Esophagus squamous epithelium (tissue), 5 donors: ENCODE measurements at places on chromosomes 16 and 17.

DNA sequence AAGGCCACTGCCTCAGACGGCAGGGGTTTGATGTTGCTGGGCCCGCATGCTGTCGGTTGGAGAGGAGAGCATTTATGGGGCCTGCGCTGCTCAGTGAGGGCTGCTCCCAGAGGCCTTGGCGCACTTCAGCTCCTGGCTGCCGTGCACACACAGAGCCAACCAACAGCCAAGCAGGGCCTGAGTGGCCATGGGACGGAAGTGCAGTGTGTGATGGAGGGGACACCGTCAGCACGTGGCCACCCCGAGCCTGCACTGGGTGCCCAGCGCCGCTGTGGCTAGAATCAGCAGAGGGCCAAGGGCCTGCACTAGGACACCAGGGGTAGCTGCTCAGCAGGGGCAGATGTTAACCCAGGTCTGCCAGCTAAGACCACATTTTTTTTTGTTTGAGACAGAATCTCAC is 21.8 kb downstream of the KLHL36 start:
- peaks cover 36% of the 10 kb centered on the region for H3K36me3 ChIP-seq
- no peaks in the 10 kb centered on the region for H3K4me1 ChIP-seq
- no peak for DNase-seq
- H3K27ac ChIP-seq, result no peak overlapping the region
- H3K4me3 ChIP-seq, result no peak overlapping the region
- H3K27me3 ChIP-seq, result no peaks in the 10 kb centered on the region

GRCh38 chr17:68943123-68943811 is 11.9 kb downstream of the ABCA8 start:
- H3K27ac ChIP-seq, result no peak overlapping the region
- no peaks in the 10 kb centered on the region for H3K27me3 ChIP-seq
- no peak for DNase-seq
- H3K4me3 ChIP-seq, result no peak overlapping the region
- no peaks in the 10 kb centered on the region for H3K4me1 ChIP-seq

- H3K27ac ChIP-seq, result peak overlapping the region; percentile 80
- no peaks in the 10 kb centered on the region for H3K36me3 ChIP-seq
- DNase-seq, result no peak
- no peak overlapping the region for H3K4me3 ChIP-seq
- H3K27me3 ChIP-seq, result no peaks in the 10 kb centered on the region
These were observed 45.6 kb upstream of the LCMT1 start for GRCh38 chr16:25065899-25066298.

GRCh38 chr17:67557921-67558320 is 159.8 kb upstream of the NOL11 start:
- no peaks in the 10 kb centered on the region for H3K36me3 ChIP-seq
- no peaks in the 10 kb centered on the region for H3K27me3 ChIP-seq
- no peak overlapping the region for H3K4me3 ChIP-seq
- H3K27ac ChIP-seq, result no peak overlapping the region
- peaks cover 6% of the 10 kb centered on the region for H3K4me1 ChIP-seq

DNA sequence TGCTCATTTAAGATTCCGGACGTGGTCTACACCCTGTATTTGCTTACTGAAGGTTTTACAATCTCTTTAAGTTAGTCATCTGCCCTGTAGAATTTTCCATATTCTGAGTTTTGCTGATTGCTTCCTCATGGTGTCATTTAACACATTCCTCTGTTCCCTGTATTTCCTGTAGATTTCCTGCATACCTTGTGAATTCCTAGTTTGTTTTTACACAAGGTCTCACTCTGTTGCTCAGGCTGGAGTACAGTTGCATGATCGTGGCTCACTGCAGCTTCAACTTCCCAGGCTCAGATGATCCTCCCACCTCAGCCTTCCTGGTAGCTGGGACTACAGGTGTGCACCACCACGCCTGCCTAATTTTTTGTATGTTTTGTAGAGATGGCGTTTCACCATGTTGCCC is 66.8 kb downstream of the CMIP start:
- no peaks in the 10 kb centered on the region for H3K36me3 ChIP-seq
- DNase-seq, result no peak

DNA sequence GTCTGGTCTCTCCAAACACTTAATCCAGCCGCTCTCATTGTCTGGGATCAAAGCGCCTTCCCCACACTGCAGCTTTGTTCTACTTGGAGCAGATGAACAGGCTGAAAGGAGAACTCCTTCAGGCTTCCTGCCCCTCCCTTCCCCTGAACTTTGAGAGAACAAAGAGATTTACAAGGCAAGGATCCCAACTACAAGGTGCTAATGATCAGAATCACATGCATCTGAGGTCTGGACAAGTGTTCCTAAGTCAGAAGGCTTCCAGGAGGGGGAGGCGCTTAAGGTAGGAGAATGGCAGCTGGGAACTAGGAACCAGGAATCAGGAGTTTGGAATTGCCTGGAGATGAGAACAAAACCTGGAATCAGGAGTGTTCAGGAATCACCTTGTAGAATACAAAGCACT is 606.3 kb upstream of the CDH11 start:
- no peaks in the 10 kb centered on the region for H3K27me3 ChIP-seq
- no peak overlapping the region for H3K4me3 ChIP-seq
- no peaks in the 10 kb centered on the region for H3K4me1 ChIP-seq
- H3K27ac ChIP-seq, result no peak overlapping the region
- no peaks in the 10 kb centered on the region for H3K36me3 ChIP-seq
- no peak for DNase-seq

DNA sequence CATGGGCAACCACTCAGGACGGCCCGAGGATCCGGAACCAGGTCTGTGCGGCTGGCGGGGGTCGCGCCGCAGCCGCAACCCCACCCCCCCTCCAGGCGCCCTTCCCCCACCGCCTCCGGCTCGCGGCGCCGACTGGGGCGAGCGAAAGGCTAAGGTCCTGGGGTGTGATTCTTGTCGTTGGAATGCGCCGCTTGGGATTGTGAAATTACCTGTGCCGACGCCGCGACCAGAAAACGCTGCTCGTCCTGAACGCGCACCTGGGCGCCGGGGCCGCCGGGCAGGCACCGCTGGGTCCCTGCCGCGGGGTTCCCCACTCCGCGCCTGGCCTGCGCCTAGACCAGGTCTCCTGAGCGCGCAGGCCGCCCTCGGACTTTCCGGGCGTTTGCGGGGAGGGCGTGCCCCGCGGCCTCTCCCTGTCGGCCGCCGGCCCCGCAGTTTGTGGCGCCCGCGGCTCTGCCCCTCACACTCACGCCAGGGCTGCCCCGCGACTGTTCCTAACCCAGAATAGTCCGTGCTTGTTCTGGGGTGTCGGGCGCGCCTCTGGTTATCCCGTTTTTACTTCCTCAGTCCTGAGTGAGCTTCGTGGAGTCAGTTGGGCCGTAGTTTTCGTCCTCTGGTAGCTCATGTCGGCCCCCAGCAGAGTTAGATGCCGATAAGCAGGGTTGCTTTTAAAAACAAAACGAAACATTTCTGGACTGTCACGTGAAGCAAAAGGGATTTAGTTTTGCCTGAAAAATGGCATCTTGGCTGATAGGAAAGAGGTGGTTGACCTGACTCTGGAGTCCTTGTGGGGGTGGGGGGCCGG is 147.2 kb downstream of the SPECC1 start:
- no peaks in the 10 kb centered on the region for H3K36me3 ChIP-seq
- no peaks in the 10 kb centered on the region for H3K27me3 ChIP-seq
- H3K4me1 ChIP-seq, result no peaks in the 10 kb centered on the region
- H3K4me3 ChIP-seq, result peak overlapping the region; percentile 88
- no peak for DNase-seq

DNA sequence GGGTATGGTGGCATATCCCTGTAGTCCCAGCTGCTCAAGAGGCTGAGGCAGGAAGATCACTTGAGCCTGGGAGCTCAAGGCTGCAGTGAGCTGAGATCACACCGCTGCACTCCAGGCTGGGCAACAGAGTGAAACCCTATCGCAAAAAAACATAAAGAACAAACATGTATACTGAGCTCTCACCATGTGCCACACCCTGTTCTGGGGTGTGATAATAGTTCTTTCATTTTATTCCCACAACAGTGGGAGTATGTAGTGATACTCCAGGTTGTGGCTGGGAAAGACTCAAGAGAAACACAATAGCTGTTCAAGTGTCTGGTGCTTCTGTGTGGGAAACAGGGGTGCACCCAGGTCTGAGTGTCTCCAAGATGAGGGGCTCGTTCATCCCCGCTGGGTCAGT is 90.7 kb downstream of the SOCS1 start:
- no peak overlapping the region for H3K27ac ChIP-seq
- H3K36me3 ChIP-seq, result no peaks in the 10 kb centered on the region
- H3K4me3 ChIP-seq, result no peak overlapping the region
- no peak for DNase-seq
- H3K4me1 ChIP-seq, result no peaks in the 10 kb centered on the region
